ENCODE measurements at places on chromosomes 2 and 18.
A peak's percentile ranks its signal among the peaks of the same experiment; 100 is the strongest.

DNA sequence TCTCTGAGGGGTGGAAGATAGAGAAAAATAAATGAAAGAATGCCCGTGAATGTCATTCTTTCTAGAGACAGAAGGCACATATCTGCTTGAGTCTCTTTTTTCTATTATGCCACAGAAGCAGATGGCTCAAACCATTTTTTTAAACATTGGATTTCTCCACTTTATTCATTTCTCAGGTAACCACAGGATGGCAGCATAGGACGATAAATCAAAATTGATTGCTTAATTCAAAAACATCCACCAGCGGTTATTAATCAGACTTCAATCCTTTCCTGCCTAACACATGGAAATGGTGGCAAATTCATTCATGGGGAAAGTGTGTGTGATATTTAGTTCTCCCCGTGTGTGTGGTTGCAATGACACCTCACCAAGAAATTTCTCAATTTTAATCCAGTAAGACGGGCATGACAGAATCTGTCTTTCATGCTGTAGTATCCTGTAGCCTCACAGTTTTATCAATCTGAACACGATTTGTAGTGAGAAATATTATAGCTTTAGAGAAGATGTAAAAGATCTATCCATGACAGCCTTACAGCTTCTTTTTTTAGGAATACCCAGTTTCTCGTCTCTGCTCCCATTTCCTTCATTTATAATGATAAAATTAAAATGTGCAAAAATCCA, 72.2 kb downstream of the DSC3 start:
- no peaks in the 10 kb centered on the region for H3K4me1 ChIP-seq
- no peak for DNase-seq
- H3K27me3 ChIP-seq: no peaks in the 10 kb centered on the region
- H3K4me3 ChIP-seq: no peak overlapping the region
- no peaks in the 10 kb centered on the region for H3K36me3 ChIP-seq

- no peak overlapping the region for H3K27ac ChIP-seq
- H3K4me3 ChIP-seq: no peak overlapping the region
- DNase-seq: no peak
- H3K27me3 ChIP-seq: peaks cover under 1% of the 10 kb centered on the region
- 0 out of 2 replicates have a peak, but pooled peaks cover 5% of the 10 kb centered on the region for H3K36me3 ChIP-seq
These were observed 404.7 kb downstream of the GALR1 start for GRCh38 chr18:77654302-77654701.

DNA sequence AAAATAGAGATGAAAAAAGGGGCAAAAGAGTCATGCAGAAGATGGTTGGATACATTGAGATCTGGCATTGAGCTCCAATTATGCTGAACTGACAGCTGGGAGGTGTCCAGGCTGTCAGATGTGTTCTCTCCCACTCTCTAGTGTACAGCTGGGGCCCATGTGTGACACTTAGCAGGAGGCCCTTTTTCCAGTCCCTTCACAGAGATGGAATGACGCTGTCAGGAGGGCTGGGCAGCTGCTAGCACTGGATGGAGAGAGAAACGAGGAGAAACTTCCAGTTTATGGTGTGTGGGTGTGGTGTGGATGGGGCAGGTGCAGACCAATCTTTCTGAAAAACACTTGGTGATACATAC, 437.7 kb upstream of the HS6ST1 start:
- no peak overlapping the region for H3K4me3 ChIP-seq
- no peaks in the 10 kb centered on the region for H3K4me1 ChIP-seq
- no peak for DNase-seq
- H3K27ac ChIP-seq: no peak overlapping the region
- H3K27me3 ChIP-seq: peaks cover 13% of the 10 kb centered on the region

GRCh38 chr2:219272356-219272755, 6.8 kb upstream of the DNAJB2 start:
- H3K4me3 ChIP-seq: no peak overlapping the region
- no peak for DNase-seq
- no peaks in the 10 kb centered on the region for H3K36me3 ChIP-seq
- H3K4me1 ChIP-seq: peaks cover 34% of the 10 kb centered on the region
- peaks cover 3% of the 10 kb centered on the region for H3K27me3 ChIP-seq

GRCh38 chr2:235765181-235765820, 271.5 kb downstream of the AGAP1 start:
- H3K27me3 ChIP-seq: no peaks in the 10 kb centered on the region
- H3K4me3 ChIP-seq: no peak overlapping the region
- H3K27ac ChIP-seq: peak overlapping the region; percentile 85
- DNase-seq: peak; percentile 35

GRCh38 chr2:24107-24506, 22.2 kb downstream of the FAM110C start:
- DNase-seq: no peak
- no peak overlapping the region for H3K27ac ChIP-seq
- H3K27me3 ChIP-seq: peaks cover 2% of the 10 kb centered on the region
- no peaks in the 10 kb centered on the region for H3K36me3 ChIP-seq
- no peak overlapping the region for H3K4me3 ChIP-seq

GRCh38 chr2:150679456-150680120, 192.1 kb upstream of the RND3 start:
- H3K4me3 ChIP-seq: peak overlapping the region; percentile 32
- peak overlapping the region; percentile 95 for H3K27ac ChIP-seq
- H3K36me3 ChIP-seq: no peaks in the 10 kb centered on the region
- peaks cover 73% of the 10 kb centered on the region for H3K4me1 ChIP-seq
- peak; percentile 61 for DNase-seq

GRCh38 chr2:127614731-127615130, 31.2 kb upstream of the GPR17 start:
- peaks cover 3% of the 10 kb centered on the region for H3K27me3 ChIP-seq
- peak overlapping the region; percentile 82 for H3K4me3 ChIP-seq
- peaks cover 56% of the 10 kb centered on the region for H3K4me1 ChIP-seq
- H3K27ac ChIP-seq: peak overlapping the region; percentile 87
- DNase-seq: peak; percentile 84

All from HFFc6 (cell line).